ENCODE measurements at places on chromosomes 11 and 22. TPM values are rescaled to one million over a fixed set of nuclear protein-coding genes. Genes with fewer than 3 reads are reported as not detected.

DNA sequence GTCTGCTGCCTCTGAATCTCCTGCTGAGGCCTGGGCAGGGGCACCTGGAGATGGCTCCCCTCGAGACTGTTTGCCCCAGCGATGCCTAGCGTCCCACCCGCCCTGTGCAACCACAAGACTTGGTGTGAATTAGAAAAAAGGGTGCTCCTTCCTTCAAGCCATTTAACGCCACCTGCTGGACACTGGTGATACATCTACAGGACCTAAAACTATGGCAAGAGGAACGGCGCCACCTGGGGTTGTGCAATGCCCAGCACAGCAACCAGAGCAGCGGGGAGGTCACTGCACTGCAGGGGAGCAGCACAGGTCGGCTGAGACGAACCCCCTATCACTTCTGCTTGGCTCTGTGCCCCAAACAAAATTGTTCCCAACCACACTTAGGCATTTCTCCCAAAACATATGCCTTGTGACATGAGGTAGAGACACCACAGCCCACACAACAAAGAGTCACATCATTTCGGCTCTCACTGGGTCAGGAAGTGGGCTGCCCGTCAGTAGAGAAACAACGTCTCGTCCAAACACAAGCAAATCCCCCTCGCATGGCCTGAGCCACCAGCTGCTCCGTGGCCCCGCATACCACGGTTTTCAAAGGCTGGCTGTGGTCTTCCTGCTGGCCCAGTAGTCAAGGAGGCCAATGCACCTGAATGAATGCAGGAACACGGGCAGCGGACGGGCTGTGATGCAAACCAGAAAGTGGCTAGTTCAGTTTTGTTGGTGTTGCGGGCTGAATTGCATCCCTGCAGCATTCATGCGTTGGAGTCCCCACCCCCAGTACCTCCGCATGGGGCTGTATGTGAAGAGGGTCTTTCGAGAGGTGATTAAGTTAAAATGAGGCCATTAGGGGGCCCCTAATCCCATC lies 171.9 kb downstream of the SHANK2 start:
- DNase-seq: peak; percentile 80

- no peak for DNase-seq
Observed at GRCh38 chr11:46105926-46106325, 15.3 kb downstream of the PHF21A start.

DNA sequence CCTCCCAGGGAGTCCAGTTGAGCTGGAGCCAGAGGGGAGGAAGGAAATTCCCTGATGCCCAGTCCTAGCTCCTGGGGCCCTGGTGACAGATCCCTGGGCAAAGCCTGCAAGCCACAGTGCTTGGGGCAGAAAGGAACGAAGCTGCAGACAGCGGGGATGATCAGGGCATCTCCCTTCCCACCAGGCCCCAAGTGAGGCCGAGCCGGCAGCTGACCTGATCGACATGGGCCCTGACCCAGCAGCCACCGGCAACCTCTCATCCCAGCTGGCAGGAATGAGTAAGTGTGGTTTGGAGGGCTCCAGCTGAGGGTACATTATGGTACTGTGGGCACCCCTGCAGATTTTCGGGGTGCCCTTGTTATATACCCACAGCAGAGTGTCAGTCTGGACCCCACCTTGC lies 33.5 kb downstream of the TOM1 start:
- DNase-seq: no peak

Gene AIFM3
- total RNA-seq: 1.9 TPM

Gene GPHA2
- 1.3 TPM for total RNA-seq

GRCh38 chr11:85831050-85831449 lies 20.1 kb upstream of the SYTL2 start:
- DNase-seq: no peak

- DNase-seq: peak; percentile 49
Observed at GRCh38 chr11:6604081-6604626, 580 bp downstream of the ILK start.

DNA sequence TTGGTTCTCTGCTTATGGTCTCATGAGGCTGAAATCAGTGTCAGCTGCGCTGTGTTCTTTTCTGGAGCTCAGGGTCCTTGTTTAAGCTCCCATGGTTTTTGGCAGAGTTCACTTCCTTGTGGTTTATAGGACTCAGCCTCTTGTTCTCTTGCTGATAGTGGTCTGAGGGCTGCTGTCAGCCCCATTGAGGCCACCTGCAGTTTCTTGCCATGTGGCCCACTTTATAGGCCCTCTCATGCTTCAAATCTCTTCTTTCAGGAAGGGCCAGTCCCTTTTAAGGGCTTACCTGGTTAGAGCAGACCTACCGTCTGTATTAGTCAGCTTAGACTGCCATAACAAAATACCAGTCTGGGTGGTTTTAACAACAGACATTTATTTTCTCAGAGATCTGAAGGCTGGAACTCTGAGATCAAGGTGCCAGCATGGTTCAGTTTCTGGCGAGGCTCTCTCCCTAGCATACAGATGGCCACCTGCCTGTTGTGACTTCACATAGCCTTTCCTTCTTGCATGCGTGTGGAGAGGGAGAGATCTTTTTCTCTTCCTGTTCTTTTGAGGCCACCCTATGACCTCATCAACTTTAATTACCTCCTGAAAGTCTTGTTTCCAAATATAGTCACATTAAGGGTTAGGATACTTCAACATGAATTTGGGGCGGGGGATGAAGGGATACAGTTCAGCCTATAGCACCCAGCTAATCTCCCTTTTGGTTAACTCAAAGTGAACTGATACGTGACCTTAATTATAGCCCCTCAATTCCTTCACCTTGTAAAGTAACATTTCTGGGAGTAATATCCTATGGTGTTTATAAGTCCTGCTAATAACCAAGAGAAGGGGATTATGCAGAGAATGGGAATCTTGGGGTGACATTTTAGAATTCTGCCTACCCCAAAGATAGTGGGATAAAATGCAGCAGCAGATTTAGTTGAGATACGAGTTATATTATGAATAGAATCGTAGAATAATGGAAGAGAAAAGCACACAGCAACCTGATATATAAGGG lies 131.8 kb downstream of the UVRAG start:
- DNase-seq: peak; percentile 31

Gene PANX3
- total RNA-seq: not detected

DNA sequence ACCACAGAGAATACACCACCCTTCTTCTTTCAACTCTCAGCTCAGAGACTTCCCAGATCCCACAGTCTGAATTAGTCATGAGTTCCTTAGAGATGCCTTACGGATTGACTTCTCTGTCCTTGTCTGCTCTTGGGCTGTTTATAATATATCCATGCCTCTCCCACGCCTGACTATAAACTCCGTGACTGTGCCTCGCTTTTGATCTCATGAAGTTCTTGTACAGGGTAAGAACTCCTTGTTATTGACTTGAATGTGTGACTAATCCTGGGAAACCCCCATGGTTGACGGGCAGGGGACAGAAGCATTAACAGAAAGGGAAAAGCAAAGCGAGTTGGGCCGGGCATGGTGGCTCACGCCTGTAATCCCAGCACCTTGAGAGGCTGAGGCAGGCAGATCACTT lies 62.4 kb upstream of the POU2AF1 start:
- no peak for DNase-seq

Gene KAT5
- 57.4 TPM for total RNA-seq

Measured in H9 (cell line).